ENCODE measurements at places on chromosomes 5 and 9. TPM values are rescaled to one million over a fixed set of nuclear protein-coding genes. Genes with fewer than 3 reads are reported as not detected.

PCDHGA9 gene
- 3.9 TPM for total RNA-seq

DNA sequence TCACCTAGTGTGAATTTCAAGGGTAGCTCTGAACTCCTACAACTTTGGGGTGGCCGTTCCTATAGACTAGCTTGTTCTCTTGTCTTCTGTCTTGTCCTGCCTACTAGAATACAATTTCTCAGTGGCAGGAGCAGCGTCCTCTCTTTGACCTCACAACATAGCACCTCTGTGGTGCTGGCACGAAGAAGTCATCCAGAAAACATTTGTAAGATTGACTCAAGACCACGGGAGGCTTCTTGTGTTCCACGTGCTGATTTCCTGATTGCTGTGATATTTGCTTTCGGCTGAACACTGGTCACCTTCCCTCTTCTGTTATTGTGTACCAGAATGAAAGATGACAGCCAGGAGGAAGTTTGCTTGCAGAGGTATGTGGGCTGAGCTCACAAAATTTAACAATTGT is 27.0 kb downstream of the SLC1A1 start:
- peak; percentile 19 for DNase-seq
- no peak overlapping the region for H3K4me3 ChIP-seq
- H3K27ac ChIP-seq = no peak overlapping the region
- H3K27me3 ChIP-seq = no peaks in the 10 kb centered on the region

GRCh38 chr5:33944543-33945132 is 8.5 kb downstream of the RXFP3 start:
- DNase-seq = no peak
- no peaks in the 10 kb centered on the region for H3K36me3 ChIP-seq
- no peak overlapping the region for H3K4me3 ChIP-seq
- H3K4me1 ChIP-seq = no peaks in the 10 kb centered on the region

IL17B gene
- 0.28 TPM for total RNA-seq

- H3K27ac ChIP-seq = no peak overlapping the region
- H3K4me1 ChIP-seq = no peaks in the 10 kb centered on the region
- no peaks in the 10 kb centered on the region for H3K36me3 ChIP-seq
- no peak for DNase-seq
These were observed 35.8 kb downstream of the PPIC start for GRCh38 chr5:123000731-123001130.
